WTC11 (cell line): ENCODE measurements at places on chromosomes 13 and 19.

GRCh38 chr13:84570831-84571230 lies 688.6 kb upstream of the SLITRK1 start:
- no peak for DNase-seq

DNA sequence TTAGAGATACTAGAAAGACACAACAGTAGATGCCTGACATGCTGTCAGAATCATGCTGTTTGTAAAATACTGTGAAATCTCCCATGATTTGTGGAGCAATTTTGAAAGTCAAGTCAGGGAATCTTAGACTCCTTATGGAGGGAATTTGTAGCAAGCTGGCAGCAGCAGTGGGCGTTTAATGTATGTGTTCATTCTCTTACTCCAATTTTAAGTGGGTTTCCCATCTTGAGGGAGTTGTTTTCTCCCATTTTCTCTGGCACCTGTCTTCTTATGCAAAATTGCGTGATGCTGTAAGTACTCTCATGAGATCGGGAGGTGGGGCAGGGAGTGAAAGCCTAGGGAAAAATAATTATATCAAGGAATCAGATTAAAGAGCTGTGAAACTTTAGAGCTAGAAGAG lies 16.0 kb upstream of the GTF2F2 start:
- no peak for DNase-seq

GRCh38 chr19:33171916-33172359 lies 22.2 kb upstream of the LRP3 start:
- no peak for DNase-seq

- no peak for DNase-seq
Observed at GRCh38 chr13:40340368-40341095, 325.9 kb downstream of the FOXO1 start.

GRCh38 chr19:8221161-8221560 lies 12.0 kb downstream of the CERS4 start:
- no peak for DNase-seq

DNA sequence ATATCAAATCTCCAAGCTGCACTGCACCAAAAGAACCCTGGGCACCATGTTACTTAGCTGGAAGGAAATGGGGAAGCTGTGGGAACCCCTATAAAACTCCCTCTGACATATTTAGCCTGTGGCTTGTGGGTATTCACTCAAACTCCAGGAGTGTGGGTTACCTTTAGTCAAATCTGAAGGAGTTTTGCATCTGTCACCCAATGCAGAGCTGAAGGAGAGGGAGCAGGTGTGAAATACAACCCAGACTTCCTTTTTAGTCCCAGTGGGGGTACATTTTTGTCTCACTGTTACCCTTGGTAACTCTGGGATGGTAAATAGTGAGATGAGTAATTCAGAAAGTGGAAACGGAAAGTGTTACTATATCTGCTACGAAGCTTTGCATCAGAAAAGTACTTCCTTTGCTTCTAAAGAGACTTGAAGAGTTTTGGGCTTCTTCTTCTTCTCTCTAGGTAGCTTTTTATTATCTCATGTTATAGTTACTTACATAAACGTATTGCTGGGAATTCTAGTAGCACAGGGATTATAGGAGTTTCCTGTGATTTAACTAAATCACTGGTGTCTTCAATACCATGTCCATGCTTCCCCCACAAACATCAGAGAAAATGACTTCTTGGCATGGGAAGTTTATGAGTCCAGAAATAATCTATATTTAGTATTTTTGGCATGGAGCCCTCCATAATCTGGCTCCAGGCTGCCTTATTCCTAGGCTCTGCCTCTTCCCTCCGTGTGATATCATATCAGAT lies 105.9 kb downstream of the AKAP11 start:
- no peak for DNase-seq

GRCh38 chr13:102039264-102039663 lies 362.6 kb downstream of the FGF14 start:
- DNase-seq, result no peak

DNA sequence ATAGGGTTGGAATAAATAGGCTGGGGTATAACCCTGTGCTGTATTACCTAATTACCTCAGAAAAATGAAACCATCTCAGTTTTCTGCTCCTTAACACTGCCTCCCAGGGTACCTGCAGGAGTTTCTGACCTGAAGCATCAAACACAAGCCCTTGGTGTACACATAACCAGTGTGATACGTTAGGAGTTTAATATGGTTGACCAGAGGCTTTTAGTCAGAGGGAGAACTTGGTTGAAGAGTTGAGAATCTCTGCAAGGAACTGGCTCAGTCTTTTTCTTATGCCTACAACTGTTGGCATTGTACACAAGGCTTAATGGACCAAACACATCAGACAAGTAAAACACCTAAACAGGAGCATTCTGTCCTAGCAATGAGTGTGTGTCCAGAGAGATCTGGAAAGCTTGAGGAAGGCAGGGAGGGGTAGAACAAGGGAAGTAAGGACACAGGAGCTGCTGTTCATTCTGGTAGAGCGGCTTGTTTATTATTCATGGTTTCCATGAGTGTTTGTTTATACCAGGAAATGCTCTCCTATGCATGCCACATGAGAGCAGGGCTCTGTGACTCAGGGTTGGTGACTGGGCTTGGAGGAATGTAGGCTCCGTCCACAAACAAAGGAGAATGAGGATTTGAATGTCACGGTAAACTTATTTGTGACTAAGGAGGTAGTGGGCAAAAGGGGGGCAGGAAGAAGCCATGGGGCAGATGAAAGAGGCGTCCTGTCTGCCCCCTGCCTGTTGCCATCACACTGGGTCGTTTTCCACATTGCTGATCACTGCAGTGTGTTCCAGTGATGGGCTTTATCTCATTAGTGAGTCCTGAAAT lies 11.9 kb upstream of the SPATA13 start:
- DNase-seq, result no peak

GRCh38 chr19:55673465-55673864 lies 1.6 kb upstream of the EPN1 start:
- no peak for DNase-seq

GRCh38 chr13:109211616-109212015 lies 574.8 kb downstream of the IRS2 start:
- DNase-seq, result no peak

- DNase-seq, result no peak
Observed at GRCh38 chr13:107076801-107077200, 508.9 kb upstream of the ARGLU1 start.

DNA sequence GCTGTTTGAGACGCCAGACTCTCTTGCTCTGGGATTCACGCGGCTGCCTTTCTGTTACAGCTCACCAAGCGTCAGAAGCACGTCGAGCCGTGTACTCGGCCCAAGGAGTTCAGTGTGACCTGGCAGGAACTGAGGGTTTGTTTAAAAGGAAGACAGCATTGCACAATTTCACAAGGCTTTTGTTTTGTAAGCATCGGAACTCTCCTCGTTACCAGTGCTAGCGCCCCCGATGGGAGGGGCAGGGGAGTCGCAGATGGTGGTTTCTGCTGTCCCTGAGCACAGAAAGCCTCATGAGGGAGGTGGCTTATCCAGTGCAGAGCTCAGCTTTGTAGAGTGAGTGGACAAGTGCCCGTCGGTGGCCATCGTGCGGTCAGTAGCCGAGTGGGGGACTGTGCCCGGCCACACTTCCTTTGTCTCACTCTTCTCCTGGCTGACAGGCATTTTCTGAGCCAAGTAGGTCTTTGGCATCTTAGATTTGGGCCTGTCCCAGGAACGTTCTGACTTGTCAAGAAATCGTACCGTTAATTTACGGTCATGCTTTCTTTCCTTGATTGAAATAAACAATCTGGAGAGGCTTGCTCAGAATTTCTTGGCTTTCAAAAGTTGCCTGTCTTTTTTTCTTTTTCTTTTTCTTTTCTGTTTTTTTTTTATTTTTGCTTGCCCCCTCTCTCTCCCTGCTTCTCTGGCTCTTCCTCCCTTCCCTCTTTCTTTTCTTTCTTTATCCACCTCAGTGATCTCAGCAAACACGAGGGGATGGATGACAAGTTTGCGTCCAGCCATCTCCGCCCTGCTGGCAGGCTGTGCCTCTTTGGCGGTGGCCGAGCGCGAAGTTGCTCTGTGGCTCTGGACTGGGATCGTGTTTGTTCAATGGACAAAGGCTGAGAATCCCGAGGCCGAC lies 7.7 kb downstream of the KDM4B start:
- DNase-seq, result peak; percentile 65

- no peak for DNase-seq
Observed at GRCh38 chr19:4988770-4989251, 19.9 kb downstream of the KDM4B start.

DNA sequence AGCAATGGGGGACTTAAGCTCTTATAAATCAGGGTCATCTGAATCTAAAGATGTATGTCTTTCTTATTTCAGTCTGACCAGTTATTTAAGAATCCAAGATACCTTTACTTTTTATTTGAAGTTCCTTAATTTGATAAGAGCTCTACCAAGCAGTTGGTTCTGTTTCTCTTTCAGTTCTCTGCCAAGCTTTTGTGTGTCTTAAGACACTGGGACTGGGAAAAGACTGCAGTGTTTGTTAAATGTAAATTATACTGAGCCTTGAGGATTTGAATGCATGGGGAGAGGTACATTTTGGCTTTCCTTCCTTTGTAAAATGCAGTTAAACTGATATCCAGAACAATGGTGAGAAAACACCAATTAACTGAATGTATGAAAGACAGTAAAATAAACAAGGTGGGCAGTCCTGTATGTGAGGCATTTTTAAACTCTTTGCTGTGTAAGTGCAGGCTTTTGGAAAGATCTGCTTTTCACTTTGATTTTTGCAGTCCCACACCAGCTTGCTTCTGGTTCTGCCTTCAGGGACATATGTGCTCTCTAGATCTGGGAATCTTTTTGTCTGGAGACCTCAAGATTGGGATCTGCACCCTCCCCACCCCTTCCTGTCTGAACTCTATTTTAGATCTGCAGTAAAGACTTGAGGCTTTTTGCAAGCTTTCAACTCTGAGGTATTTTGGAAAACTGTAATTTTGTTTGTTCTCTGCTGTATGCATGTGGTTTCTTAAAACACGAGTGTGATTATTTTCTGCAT lies 77.6 kb downstream of the LRCH1 start:
- DNase-seq, result no peak

DNA sequence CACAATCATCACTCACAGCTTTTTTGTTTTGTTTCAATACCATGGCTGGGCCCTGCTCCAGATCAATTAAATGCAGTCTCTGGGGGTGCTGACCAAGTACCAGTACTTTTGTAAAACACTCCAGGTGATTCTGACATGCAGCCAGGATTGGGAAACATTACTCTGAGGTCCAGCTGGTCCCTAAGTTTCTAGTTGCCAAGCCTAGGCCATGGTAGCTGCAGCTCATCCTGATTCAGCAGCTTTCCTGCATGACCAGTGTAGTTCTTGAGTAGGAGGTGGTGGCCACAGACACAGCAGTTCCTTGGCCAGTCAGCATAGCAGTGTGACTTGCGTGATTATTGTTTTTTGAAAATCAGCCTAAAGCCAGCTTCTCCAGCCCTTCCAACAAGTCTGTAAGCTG lies 859.1 kb downstream of the DIAPH3 start:
- no peak for DNase-seq

- DNase-seq, result peak; percentile 52
Observed at GRCh38 chr19:35545855-35546381, 492 bp downstream of the TMEM147 start.

DNA sequence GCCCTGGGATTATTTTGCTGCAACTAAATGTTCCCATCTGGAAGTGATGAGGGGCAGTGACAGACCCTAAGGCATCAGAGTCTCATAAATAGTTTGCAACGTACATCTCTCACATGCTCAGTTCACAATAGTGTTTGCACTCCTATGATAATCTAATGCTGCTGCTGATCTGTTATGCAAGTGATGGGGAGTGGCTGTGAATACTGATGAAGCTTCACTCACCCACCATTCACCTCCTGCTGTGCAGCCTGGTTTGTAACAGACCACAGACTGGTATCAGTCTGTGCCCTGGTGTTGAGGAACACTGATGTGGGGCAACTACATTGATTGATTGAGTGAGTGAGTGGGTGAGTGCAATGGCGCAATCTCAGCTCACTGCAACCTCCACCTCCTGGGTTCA lies 54.9 kb downstream of the ZNF726 start:
- DNase-seq, result no peak

GRCh38 chr19:570937-571565 lies 1.3 kb upstream of the BSG start:
- DNase-seq, result peak; percentile 52

DNA sequence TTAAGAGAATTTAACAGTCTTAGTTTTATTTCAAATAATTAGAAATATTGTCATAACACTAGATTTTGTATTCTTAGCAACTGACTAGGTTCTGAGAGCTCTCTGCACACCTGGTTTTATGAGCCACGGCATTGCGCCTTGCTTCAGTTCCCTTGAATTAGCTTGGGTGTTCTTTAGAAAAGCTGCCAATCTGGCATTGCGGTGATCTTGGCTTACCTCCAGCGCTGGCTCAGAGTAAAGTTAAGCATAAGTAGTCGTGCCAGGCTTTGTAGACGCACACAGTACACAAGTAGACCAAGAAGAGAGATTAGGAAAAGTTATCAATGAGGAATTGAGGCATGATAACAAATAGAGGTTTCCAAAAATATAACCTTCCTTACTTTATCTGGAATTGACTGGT lies 45.7 kb downstream of the TPP2 start:
- DNase-seq, result no peak

DNA sequence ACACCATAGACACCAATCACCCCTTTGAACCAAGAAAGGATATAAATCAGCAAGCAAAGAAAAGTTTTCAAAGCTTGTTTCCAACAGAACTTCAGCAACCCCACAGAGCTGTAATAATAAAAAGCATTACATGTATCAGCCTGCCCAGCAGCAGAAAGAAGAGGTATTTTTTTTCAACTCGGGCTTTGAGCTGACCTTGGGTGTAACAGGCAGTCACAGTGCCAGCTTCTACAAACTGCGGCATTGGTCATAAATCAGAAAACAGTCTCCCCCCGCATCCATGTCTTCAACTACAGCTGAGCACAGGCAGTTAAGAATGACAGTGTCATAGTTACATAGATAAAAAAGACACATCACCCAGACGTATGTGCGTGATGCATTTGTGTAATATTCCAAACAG lies 671.0 kb upstream of the SLITRK1 start:
- no peak for DNase-seq

DNA sequence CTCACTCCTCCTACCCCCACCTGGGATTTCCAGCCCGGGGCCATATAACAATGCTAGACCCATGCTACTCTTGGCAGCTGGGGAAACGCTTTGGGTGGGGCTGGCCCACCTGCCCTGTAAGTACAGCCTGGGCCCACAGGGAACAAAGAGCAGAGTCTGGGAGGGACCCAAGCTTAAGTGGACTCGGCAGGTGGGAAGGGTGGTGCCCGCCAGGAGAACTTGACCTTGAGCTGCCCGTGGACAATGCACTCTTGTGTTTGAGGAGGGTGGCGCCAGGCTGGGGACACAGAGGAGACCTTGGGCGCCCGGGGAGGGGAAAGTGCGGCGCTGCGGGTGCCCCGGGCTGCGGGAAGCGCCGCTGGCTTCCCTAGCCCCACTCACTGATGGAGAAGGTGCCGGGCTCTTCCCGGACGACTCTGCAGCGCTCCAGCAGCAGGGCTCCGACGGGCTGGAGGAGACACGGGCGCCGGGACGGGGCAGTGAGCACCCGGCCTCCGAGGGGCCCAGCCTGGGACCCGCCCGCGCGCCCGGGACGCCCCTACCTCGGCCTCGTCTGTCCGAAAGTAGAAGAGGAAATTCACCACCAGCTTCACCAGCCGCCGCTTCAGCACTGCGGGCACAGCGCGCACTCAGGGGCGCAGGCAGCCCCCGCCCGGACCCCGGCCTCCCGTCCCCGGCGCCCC lies 607 bp downstream of the PLEKHJ1 start:
- DNase-seq, result no peak
